ENCODE measurements at places on chromosomes 12 and 14.

DNA sequence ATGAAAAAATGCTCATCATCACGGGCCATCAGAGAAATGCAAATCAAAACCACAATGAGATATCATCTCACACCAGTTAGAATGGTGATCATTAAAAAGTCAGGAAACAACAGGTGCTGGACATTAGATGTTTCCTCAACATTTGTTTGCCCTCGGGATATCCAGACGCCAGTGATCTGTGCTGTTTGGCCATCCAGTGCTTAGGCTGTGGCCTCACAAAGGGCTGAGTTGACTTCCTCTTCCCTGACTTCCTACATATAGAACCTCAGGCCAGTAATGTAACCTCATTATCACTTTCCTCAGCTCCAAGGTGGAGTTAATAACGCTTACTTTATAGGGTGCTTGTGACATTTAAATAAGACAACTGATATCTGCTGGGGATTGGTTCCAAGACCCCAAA, 51.8 kb downstream of the SLC15A5 start:
- DNase-seq, result no peak

DNA sequence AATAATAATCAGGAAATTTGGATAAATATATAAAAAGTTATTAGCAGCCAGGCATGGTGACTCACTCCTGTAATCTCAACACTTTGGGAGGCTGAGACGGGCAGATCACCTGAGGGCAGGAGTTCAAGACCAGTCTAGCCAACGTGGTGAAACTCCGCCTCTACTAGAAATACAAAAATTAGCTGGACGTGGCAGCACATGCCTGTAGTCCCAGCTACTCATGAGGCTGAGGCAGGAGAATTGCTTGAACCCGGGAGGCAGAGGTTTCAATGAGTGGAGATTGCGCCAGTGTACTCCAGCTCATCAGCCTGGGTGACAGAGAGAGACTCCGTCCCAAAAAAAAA, 64.5 kb downstream of the SYT1 start:
- DNase-seq, result no peak

GRCh38 chr14:103537175-103537990, 8.4 kb downstream of the TRMT61A start:
- no peak for DNase-seq

- no peak for DNase-seq
Measured at GRCh38 chr12:108732489-108733229, 1.3 kb upstream of the CORO1C start.

DNA sequence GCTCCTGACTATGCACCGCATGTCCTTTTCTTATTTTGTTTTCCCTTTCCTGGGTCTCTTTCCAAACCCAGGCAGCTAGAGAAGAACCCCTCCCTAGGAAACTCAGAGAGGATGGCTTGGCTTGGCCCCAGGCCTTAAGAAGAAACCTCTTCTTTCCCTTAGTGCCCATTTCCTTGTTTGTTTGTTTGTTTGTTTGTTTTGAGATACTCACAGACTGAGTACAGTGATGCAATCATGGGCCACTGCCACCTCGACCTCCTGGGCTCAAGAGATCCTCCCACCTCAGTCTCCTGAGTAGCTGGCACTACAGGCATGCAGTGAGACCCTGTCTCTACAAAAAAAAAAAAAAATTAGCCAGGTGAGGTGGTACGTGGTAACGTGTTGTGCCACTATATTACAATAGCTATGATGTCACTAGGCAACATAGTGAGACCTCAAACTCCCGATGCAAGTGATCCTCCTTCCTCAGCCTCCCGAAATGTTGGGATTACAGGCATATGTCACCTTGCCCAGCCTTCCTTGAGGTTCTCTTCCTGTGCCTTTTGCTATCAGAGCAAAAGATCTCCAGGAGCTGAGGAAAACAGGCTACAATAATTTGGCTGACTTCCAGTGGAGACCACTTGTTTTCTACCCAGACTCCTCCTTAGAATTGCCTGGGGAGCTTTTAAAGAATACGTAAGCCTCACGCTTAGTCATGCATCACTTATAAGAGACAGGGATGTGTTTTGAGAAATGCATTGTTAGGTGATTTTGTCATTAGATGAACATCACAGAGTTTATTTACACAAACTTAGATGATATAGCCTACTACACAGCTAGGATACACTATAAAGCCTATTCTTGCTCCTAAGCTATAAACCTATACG, 34.5 kb upstream of the LGALS3 start:
- DNase-seq, result no peak

- no peak for DNase-seq
Measured at GRCh38 chr12:16670456-16671050, 64.6 kb upstream of the LMO3 start.

- DNase-seq, result no peak
Measured at GRCh38 chr12:109542876-109543275, 30.4 kb downstream of the MMAB start.

GRCh38 chr12:63018273-63018672, 83.3 kb upstream of the PPM1H start:
- no peak for DNase-seq

GRCh38 chr14:52267501-52268278, at the start of gene PTGDR:
Gene PTGDR (plus strand): TSS chr14:52267698. CDS start chr14:52267815, 117 bp downstream.
- peak; percentile 70 for DNase-seq

DNA sequence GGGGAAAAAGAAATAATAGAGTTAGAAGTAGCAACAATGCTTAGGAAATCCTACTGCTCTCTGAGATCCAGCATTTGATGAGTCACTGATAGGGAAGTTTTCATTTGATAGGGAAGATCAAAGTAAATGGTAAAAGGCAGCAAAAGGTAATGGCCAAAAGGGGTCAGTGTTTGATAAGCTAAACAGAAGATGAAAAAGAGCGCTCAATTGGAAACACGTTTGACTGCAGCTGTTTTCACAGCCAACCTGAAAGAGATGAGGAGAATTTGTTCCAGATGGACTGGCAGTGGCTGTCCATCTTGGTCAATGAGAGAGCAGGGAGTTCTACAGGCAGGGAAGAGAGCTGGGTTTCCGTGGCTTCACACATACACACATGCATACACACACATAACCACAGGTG, 264.2 kb downstream of the TMEM132C start:
- peak; percentile 67 for DNase-seq

DNA sequence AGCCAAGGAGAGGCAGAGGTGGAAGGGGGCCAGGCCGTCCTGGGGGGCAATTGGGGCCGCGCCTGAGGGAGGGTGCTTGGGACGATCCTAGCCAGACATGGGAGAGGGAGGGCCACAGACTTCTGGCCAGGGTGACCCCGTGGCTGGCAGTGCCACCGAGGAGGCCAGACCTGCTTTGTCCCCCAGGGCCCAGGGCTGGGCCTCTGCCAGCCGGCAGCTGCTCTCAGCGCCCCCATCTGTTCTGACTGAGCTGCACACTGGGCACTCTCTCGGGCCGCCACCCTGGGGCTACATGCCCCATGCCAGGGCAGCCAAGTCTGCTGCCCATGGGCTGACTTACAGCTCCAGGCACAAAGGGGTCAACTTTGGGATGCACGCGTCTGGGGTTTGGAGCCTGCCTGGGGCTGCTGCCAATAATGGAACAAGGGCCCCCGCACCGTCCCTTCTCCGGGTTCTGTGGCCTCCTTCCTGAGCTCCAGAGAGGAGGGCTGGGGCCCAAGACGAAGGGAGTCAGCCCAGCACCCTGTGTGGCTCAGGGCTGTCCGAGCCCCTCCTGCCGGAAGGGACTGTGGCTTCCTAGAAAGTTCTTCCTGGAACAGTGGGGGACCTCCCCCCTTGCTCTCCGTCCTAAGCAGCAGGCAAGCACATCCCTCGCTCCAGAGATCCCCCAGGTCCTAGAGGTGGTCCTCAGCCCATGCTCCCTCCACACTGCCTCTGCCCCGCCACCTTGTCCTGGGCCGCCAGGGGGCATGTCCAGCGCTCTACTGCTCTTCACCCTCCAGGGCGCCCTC, 1.1 kb downstream of the ADSS1 start:
- DNase-seq, result peak; percentile 63

GRCh38 chr14:73264885-73265720, 27.8 kb downstream of the PAPLN start:
- no peak for DNase-seq

DNA sequence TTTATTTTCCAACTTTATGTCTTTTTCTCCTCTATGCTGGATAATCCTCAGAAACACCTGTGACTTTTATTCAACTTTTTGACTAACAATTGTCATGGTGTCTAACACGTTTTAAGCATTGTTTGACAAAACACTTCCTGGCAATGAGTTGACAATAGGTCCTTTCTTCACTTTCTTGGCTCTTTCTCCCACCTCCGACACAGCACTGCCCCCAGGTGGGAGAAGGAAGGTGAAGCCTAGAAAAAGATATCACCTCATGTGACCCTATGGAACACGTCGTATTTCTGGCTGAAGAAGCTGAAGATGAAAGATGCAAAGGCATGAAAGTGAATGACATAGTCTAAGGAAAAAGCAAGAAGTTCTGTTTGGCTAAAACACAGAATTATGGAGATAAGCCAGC, 430.0 kb downstream of the ETNK1 start:
- peak; percentile 78 for DNase-seq

DNA sequence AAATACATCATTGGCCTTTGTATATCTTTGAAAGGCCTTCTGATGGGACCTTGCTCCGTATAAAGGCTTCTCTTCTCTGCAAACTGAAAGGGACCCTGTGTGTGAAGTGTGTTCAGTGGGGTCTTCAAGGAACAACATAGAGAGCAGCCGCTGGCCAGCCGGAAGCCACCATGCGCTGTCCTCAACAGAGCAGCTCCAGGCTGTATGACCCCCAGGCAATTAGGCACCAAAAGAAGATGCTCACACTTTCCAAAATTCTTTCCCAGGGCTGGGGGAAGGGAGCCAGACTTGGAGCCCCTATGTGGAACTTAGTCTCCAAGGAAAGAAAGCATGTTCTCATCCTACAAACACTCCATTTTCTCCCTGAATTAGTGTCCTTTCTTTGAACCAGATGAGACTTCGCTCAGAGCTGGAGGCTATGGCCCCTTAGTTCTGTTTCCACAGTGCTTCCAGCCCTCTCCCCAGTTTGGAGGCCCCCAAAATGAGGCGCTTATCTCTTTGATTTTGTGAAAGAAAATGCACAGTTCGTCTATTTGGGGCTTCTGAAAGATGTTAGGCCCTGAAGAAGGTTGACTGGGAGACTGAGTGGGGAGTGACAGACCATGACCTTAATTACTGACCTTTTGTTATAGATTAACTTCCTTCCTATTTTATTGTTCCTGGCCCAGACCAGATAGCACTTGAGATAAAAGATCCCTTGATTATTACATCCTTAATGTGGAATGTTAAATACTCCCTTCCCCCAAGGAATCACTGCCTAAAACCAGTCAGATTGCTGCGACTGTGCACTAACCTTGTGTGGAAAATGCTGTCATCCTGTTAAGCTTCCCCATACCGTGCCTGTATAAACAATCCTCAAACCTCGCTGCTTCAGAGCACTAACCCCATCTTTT, 128.3 kb upstream of the FGD4 start:
- DNase-seq, result peak; percentile 18

- no peak for DNase-seq
Measured at GRCh38 chr12:101942250-101942605, 64.8 kb downstream of the DRAM1 start.

DNA sequence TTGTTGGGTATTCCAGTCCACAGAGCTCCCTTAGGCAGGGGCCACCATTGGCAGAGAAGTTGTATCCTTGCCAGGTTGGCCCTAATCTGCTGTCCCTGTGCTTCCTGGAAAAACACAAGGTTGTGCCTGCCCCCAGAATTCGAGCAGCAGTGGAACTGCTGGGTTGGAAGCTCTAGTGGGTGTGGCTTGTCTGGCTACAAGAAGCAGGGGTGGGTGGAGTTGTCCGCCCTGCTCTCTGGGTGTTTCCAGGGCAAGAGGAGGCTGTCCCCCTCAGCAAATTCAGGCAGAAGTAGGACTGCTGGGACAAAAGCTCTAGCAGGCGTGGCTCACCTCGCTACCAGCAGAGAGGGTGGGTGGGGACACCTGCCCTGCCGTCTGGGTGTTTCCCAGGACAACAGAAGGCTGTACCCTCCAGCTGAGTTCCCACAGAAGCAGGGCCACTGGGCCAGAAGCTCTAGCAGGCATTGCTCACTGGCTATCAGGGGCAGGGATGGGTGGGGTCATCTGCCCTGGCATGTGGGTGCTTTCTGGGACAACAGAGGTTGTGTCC, 72.8 kb upstream of the NPAS3 start:
- DNase-seq, result no peak

DNA sequence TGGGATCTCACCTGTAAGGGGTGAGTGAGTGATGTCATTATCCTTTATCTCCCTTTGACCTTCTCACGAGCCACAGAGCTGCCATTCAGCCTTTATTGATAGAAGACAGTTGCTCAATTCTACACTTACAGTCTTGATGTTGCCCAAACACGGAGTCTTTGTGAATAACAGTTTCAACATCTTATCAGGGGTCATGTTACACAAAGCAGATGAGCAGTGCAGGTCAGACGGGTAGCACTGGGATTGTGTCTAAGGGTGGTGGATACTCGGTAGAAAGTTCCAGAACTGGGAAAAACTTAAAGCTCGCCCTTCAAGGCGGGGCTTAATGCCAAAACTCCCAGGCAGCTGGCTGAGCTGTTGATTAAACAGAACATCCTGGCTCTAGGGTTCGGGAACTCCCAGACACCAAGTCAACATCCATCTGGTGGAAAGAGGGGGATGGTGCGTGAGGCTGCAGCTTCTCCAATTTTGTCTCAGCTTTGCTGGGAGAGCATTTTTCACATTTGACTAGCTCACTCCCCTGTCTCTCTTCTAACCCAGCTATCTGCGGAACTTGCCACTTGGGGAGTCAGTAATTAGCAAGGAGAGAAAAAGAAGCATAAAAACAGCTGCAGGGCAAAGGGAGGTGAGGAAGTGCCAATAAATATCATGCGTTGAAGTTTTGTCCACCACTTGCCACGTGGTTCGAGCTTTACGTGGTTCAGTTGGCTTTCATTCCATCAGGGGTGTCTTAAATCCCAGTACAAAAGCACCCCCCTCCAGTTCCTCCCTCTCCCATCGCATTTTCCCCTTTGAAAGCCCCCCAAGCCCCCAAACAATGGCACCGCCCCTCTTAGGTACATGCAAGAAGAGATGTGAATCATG, 31.0 kb downstream of the FOXN4 start:
- DNase-seq, result peak; percentile 27

- no peak for DNase-seq
Measured at GRCh38 chr12:89200217-89200616, 152.1 kb downstream of the DUSP6 start.

DNA sequence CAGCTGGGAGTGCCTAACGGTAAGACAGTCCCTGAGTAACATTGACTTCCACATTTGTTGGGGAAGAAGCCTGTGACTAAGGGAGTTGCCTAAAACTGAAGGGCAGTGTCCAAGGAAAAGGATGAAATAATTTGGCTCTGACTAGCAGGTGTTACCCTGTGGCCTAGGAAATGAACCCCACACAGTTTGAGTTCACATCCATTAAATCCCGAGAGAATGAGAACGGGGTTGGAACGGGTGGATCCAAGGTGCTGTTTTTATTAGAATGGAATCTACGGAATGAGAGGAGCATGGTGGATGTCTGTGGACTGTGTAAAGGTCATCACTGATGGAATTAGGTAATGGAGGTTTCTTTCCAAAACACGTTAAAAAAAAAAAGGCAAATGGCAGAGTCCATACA, 324.0 kb downstream of the MED13L start:
- no peak for DNase-seq

- peak; percentile 98 for DNase-seq
Measured at GRCh38 chr12:4030929-4031702, 157.9 kb upstream of the PARP11 start.
